ENCODE measurements at places on chromosomes 3 and 15. TPM values are rescaled to one million over a fixed set of nuclear protein-coding genes. Genes with fewer than 3 reads are reported as not detected.

Gene POC1A
- total RNA-seq = 32.3 TPM

Gene FBXW12
- total RNA-seq = not detected

Gene SLC9C1
- total RNA-seq = not detected

- H3K4me1 ChIP-seq = peaks cover 51% of the 10 kb centered on the region
- no peaks in the 10 kb centered on the region for H3K36me3 ChIP-seq
- peak overlapping the region; percentile 77 for H3K27ac ChIP-seq
- H3K4me3 ChIP-seq = no peak overlapping the region
These were observed 40.1 kb downstream of the C2CD4B start for GRCh38 chr15:62124973-62125303.

DNA sequence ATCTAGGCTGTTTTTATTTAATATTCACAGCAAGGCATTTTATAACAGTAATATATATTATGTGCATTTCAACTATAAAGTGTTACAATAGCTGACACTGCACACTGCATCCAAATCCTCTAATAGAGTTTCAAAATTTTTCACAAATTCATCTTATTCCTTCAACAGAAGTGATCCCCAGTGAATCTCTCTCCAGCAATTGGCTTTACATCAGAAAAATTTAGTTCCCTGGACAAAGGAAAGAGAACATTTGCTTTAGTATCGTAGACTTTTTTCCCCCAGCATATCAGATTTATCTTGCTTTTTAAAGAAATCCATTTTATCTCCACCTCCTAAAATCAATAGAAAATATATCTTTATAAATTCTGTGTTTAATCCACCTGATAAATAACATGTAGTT lies 868.6 kb downstream of the TBL1XR1 start:
- no peak overlapping the region for H3K4me3 ChIP-seq
- no peaks in the 10 kb centered on the region for H3K27me3 ChIP-seq
- DNase-seq = no peak
- no peaks in the 10 kb centered on the region for H3K4me1 ChIP-seq
- H3K27ac ChIP-seq = no peak overlapping the region
- no peaks in the 10 kb centered on the region for H3K36me3 ChIP-seq

DNA sequence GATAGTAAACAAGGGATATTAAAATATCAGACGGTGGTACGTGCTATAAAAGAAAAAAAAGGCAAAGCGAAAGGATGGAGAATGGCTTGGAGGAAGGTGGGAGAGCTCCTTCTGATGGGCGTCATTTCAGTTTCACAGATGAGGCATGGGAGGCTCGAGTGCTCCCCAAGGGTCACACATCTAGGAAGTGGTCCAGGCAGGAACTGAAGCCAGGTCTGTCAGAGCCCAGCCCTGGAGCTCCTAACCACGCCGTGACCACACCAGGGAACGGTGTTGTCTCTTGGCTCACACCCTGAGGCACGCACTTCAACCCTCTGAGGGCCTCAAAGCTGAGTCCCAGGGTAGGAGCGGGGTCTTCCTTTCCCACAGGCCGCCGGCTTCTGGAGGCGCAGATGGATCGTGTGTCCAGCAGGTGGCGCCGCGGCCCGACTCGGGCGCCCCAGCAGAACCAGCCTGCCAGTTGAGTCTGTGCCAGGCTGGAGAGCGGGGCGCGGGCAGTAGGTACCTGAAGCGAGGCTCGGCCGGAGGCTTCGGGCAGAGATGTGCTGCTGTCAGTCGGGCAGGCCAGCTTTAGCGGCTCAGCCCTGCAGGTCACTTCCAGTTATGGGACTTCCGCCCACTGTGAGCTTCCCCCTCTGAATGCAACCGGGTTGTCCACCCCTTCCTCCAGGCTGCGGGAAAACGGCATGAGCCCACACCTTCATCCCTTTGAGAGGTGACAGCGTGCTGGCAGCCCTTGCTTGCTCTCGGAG lies 68.1 kb downstream of the SLC6A1 start:
- no peaks in the 10 kb centered on the region for H3K36me3 ChIP-seq
- no peak overlapping the region for H3K4me3 ChIP-seq
- no peaks in the 10 kb centered on the region for H3K4me1 ChIP-seq
- peaks cover 13% of the 10 kb centered on the region for H3K27me3 ChIP-seq
- peak; percentile 51 for DNase-seq
- no peak overlapping the region for H3K27ac ChIP-seq
